Stimulated activated CD4-positive, alpha-beta T cell treated with anti-CD3 and anti-CD28 coated beads, Interleukin-12 subunit alpha, Interleukin-12 subunit beta, amount 100 ng/mL, for 4 hours (primary cell): ENCODE measurements at places on chromosomes 11 and 22.

- DNase-seq = no peak
Observed at GRCh38 chr11:71265559-71266092, 13.2 kb upstream of the SHANK2 start.

- DNase-seq = no peak
Observed at GRCh38 chr11:61145228-61146005, 15.8 kb downstream of the VPS37C start.

DNA sequence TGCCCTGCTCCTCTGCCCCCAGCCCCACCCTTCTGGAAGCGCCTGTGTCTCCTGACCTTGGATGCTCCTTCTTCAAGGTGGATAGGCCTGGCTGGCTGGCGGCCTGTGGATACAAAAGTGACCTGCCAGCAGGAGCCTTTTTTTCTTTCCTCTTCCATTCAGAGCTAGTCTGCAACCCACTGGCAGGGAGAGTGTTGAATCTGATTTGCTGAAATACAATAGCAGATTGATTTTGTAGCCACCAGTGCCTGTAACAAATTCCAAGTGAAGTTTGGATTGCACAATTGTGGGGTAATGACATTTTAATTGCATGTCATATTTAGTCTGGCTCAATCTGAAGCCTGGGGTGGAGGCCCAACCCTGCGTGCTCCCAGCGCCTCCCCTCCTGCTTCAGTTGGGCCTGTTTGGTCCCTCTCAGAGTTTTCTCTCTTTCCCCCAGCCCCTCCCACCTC lies 97.2 kb downstream of the GRIK4 start:
- no peak for DNase-seq

- DNase-seq = no peak
Observed at GRCh38 chr11:124872741-124873140, 7.5 kb downstream of the ROBO3 start.

DNA sequence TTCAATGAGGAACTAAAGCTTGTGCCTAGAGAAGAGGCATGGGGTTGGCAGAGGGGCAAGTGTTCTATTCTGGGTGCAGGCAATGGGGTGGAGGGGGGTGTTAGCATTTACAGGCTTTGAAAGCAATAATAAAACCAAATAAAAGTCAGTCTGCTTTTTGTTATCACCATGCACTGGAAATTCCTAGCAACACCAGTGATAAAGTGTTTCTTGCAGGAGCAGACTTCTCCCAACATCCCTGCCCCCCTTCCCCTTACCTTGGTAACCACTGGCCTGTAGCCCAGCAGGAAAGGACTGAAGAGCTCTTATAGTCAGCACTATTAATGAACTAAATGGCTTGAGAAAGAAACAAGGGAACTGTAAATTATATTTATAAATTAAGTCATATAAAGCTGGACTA lies 65.2 kb upstream of the SESN3 start:
- no peak for DNase-seq

DNA sequence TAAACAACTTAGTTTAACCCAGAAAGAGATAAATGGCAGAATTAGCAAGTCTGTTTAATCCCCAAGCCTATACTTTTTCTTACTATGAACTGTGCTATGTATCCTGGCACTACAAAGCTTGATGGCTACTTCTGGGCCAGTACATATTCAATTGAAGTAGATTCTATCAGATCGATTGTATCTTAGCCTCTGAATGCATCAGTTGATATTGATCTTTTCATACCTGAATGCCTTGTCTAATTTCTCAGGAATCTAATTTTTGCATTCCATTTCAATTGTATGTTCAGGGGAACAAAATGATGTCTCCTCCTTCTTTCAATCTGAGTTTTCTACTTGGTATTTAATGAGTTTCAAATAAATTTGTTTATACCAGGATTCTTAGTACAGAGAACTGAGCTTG lies 1137.9 kb downstream of the LRRC4C start:
- no peak for DNase-seq

GRCh38 chr11:17736579-17736893 lies 2.0 kb downstream of the KCNC1 start:
- no peak for DNase-seq

DNA sequence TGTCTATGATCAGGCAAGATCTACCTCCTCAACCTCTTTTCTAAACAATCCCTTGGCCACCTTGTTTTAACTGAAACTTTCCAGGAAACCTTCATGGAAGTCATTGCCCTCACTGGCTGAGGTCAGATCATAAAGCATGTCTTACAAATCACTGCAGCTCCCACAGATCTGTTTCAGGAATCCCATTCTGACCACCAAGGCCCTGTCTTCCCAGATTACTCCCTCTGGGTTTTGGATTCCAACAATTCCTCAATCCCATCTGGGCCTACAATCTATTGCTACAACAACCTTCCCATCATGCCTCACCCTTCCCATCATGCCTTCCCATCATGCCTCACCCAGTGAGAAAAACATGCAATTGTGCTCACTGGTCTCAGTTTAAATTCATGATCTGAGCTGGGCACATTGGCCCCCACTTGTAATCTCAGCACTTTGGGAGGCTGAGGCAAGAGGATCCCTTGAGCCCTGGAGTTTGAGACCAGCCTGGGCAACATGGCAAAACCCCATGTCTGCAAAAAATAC lies 15.9 kb downstream of the ADAMTS15 start:
- DNase-seq = no peak
